ENCODE measurements at places on chromosomes 3 and 15.

DNA sequence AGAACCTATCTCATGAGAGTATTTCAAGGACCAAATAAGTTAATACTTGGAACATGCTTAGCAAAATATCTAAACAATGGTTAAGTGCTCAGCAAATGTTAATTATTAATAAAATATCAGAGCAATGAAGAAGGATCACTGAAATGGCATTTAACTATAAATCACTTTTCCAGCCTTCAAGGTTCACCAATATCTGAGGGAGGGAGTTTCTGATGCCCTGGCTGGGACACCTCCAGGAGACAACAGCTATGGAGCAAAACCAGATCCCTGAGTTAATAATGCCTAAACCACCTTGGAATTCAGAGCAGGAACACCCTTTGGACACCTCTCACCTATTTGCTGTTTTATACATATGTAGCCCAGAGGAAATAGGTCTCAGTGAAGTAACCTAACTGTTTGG is 6.4 kb upstream of the FAM174B start:
- no peak for DNase-seq

GRCh38 chr3:66747696-66748095 is 246.9 kb upstream of the LRIG1 start:
- DNase-seq, result no peak

DNA sequence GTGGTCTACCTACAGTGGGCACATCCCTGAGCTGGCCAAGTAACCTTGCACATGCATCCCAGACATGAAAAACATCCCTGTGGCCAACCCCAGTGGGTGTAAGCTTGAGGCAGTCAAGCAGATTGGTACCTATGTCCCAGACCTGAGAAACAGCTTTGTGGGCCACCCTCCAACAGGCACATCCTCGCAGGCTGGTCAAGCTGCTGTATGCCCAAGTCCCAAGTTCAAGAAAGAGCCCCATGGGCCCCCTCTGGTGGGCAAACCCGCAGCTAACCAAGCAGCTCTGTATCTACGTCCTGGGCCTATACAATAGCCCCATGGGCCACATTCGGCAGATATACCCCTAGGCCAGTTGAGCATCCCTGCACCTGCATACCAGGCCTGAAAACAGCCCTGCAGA is 186.3 kb upstream of the GPR149 start:
- DNase-seq, result no peak

- DNase-seq, result no peak
Measured at GRCh38 chr15:31384568-31384967, 57.9 kb downstream of the KLF13 start.
